ENCODE measurements at places on chromosomes 7 and 10. TPM values are rescaled to one million over a fixed set of nuclear protein-coding genes. Genes with fewer than 3 reads are reported as not detected.

DNA sequence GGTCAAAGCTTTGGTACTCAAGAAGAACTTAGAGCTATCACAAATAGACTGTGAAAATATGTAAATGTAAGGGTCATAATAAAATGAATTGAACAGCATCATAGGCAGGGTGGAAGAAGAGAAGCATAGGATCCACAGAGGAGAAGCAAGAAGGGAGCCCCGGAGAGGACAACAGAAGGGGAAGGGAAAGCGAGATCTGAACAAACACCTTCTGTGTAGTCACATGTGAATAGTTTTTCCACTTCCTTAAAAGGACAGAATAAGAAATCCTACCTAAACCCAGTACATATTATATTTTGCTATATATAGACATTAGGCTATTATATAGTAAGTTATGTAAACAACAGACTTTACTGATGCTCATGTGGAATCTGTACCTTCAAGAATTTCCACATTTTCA lies 160.2 kb downstream of the DKK1 start:
- DNase-seq, result no peak

DNA sequence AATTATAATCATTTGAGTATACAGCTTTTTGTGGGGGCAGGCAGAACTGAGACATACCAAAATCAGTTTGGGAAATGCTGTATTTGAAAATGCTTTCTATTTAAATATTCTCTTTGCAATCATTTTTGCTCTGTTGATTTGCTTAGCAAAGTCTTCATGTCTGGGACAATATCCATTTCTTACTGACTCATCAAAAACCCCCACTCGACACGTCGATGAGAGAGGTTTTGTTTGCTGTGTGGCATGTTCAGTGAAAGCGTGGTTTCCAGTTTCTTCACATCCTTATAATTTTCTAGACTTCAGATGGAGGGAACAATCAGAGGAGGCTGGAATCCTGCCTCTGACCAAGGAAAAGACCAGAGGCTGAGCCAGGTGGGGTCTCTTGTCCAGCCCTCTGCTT lies 28.9 kb downstream of the HTRA1 start:
- no peak for DNase-seq

DNA sequence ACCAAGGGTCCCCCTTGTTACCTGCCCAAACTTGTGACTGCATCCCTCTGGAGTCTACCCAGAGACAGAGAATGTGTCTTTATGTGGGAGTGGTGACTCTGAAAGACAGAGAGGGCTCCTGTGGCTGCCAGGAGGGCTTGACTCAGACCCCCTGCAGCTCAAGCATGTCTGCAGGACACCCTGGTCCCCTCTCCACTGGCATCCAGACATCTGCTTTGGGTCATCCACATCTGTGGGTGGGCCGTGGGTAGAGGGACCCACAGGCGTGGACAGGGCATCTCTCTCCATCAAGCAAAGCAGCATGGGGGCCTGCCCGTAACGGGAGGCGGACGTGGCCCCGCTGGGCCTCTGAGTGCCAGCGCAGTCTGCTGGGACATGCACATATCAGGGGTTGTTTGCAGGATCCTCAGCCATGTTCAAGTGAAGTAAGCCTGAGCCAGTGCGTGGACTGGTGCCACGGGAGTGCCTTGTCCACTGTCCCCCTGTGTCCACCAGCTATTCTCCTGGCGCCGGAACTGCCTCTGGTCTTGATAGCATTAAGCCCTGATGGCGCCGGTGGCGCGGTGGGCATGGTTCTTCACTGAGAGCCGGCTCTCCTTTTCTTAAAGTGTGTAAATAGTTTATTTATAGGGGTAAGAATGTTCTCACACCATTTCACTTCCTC lies 19.4 kb upstream of the SH2D4B start:
- DNase-seq, result no peak

The CRYGN gene
- 0.87 TPM for total RNA-seq

- DNase-seq, result no peak
Measured at GRCh38 chr10:28130267-28130666, 131.4 kb upstream of the ODAD2 start.

- DNase-seq, result no peak
Measured at GRCh38 chr7:93799750-93800357, 90.7 kb downstream of the TFPI2 start.

DNA sequence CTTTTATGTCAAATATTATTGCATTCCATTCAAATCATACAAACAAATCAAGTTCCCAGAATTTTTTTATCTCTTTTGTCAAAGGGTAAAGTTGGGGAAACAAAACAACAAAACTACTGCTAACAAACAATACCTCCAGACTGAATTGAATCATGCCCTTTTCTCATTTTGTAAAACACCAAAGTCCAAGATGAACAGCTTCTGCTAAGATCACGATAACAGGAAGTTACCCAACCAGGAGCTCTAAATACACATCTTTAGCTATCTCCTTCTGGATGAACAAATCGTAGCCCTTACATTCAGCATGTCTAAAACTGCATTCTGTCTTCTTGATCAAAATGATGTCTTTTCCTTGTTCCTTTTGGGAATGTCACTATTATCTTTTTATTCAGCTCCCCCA lies 97.4 kb downstream of the CTTNBP2 start:
- no peak for DNase-seq

The ZNF786 gene
- total RNA-seq, result 6.9 TPM

The LRRC4 gene
- total RNA-seq, result 2.4 TPM

The PRPS1L1 gene
- not detected for total RNA-seq

- DNase-seq, result no peak
Measured at GRCh38 chr7:105202616-105203015, 186.1 kb downstream of the SRPK2 start.

GRCh38 chr10:126068322-126068721 lies 172.0 kb downstream of the FANK1 start:
- no peak for DNase-seq

- no peak for DNase-seq
Measured at GRCh38 chr7:23242935-23243334, 3.6 kb upstream of the GPNMB start.

The HTR5A gene
- not detected for total RNA-seq

- DNase-seq, result no peak
Measured at GRCh38 chr7:66377045-66377444, 171.9 kb downstream of the TPST1 start.

- no peak for DNase-seq
Measured at GRCh38 chr10:31280972-31281371, 38.0 kb upstream of the ZEB1 start.

The NUTM2A gene
- total RNA-seq, result 2.3 TPM

DNA sequence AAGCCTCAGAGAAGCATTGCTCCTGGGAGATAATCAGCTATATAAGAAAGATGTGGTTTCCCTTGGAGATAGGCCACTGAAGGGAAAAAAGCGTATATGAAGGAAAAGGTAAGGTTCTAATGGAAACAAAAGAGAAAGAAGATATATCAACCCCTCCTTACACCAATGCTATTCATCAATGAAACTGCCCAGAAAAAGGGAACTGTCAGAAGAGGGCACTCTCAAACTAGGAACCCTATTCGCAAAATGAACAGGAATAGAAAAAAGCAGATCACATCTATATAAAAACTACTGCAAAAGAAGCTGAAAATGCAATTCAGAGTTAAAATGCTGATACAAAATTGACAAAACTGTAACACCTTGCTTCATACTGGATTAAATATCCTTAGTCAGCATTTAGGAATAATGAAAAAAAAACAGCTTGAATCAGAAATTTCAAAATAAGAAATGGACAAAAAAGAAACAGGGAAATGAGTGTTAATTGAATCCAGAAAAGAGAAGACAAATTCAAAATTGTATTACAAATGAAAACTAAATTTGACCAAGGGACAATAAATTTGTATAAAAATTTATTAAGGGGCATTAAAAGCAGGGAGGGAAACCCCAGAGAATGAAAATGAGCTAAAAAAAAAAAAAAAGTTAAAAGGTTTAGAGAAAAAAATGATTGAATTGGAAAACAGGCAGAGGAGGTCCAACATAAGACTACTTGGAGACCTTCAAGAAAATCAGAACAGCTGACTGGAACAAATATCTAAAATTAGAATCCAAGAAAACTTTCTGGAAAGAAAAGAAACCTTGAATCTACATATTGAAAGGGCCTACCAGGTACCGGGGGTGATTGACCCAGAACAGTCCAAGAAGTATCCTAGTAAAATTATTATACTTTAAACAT lies 17.9 kb downstream of the NHLRC2 start:
- no peak for DNase-seq

The NUPR2 gene
- total RNA-seq, result not detected

DNA sequence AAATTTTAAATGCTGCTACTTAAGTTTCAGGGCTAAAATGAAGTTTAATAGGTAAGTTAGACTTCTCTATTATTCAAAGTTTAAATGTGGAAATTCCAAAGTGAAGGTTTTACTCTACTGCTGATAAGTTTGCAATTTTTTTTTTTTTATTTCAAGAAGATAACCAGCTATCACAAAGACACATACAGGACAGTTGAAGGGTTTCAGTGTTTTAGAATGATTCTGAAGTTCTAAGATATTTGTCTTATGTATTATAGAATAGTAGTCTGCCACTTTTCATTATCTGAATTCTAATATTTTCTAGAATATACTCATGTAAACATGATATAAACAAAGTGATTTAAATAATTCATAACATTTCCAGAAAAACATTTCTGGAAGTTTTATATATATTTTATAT lies 7.0 kb upstream of the CD36 start:
- no peak for DNase-seq

DNA sequence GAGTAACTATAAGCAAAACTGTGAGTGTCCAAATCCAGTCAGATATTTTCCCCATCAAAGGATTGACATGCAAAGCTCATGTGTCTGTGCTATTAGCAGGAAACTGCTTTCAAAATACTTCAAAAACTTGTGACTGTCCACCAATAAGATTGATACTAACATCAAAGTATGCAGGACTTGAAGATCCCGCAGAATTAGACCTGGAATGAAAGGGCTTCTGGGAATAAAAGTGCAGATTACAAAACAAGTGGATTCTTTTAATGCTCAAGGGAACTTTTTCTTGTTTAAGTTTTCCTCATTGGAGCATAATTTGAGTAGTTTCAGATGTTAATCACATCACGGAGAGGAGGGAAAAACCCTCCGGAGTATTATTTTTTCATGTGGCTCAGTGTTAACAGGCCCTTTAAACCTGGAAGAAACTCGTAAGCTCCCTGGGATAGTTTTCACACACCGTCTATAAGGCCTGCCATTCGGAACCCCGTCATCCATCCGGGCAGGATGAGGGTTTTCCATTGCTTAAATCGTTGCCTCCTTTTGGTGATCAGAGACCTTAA lies 33.9 kb upstream of the MKX start:
- no peak for DNase-seq

- no peak for DNase-seq
Measured at GRCh38 chr7:155574556-155575290, 28.4 kb upstream of the CNPY1 start.

- DNase-seq, result no peak
Measured at GRCh38 chr10:26567351-26567721, 129.2 kb downstream of the APBB1IP start.

DNA sequence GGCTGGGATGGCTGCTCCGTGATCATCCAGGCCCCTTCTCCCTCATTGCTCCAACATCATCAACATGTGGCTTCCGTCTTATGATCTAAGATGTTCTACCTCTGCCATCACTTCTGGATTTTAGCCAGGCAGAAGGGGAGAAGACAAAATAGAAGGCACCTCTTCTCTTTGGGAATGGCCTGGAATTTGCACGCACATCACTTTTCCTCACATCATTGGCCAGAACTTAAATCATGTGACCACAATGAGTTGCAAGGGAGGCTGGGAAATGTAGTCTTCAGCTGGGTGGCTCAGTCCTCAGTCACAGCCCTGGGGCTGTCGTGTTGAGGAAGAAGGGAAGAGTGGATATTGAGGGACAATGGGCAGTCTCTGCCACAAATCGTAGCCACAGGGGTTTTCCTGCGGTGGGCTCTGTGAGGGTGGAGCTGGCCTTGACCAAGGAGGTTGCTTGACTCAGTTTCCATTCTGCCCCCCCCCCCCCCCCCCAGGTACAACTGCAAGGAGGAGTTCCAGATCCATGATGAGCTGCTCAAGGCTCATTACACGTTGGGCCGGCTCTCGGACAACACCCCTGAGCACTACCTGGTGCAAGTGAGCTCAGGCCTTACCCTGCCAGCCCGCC lies 50.3 kb downstream of the PALD1 start:
- no peak for DNase-seq

The TRPV6 gene
- total RNA-seq, result 0.78 TPM

- DNase-seq, result no peak
Measured at GRCh38 chr10:75773813-75774782, 342.7 kb downstream of the LRMDA start.

DNA sequence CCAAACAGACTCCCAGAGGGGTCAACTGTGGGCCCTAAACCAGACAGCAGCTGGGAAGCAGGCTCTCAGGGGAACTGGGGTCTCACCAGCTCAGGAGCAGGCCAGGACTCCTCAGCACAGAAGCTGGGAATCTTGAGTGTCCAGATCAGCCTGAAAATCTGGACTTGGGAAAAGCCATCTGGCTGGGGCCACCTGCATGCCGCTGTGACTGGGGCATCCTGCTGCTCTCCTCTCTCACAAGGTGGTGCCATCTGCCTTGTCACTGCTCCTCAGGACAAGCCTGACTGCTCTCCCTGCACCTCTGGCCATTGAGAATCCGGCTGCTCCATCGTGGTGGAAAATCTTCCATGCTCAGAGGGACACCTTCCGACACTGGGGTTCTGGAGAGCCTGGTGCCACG lies 141.4 kb downstream of the PLPP4 start:
- DNase-seq, result no peak

- DNase-seq, result no peak
Measured at GRCh38 chr10:31121757-31122577, 90.3 kb upstream of the ZNF438 start.

The FAM25C gene
- total RNA-seq, result not detected

The CPA5 gene
- total RNA-seq, result not detected

Measured in tibial nerve (tissue), 4 donors.